LoVo (cell line): ENCODE measurements at places on chromosomes 7 and 10.

- DNase-seq = peak; percentile 84
Observed at GRCh38 chr10:121598263-121599249, at the start of gene FGFR2. FGFR2 (minus strand) TSS chr10:121598444; CDS start chr10:121593817, 4,627 bp downstream.

GRCh38 chr10:126851414-126852108 is 53.7 kb upstream of the DOCK1 start:
- DNase-seq = no peak

- DNase-seq = no peak
Observed at GRCh38 chr10:80274396-80275134, 14.9 kb downstream of the MAT1A start.

DNA sequence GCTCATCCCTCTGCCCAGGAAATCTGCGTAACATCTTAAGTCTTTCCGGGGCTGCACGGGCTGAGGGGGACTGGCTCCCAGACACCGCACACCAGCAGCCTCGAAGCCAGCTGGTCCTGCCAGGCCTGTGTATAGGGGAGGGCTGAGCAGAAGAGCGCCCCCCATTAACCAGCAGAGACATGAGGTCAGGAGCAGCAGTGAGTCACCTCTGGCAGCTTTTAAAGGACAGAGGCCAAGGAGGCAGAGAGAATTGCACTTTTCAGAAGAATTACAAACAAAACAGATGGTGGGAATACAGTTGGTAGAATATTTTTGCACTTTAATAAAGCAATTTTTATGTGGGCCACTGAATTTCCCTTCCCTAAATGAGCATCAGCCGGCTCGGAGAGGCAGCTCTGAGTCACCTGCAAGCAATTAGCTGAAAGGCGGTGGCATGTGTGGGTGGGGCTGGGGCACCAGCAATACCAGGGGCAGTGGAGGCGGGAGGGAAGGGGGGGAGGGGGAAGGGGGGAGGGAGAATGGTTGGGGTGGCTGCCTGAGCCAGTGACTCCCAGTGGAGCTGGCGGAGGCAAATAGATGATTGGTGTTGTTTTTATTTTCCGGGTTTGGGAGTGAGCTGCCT is 39.1 kb downstream of the GOLGA7B start:
- DNase-seq = peak; percentile 29
